Natural killer cell (primary cell): ENCODE measurements at places on chromosomes 2 and 18.
A peak's percentile ranks its signal among the peaks of the same experiment; 100 is the strongest.

- H3K4me1 ChIP-seq = peaks cover 22% of the 10 kb centered on the region
- peak overlapping the region; percentile 92 for H3K4me3 ChIP-seq
- no peaks in the 10 kb centered on the region for H3K27me3 ChIP-seq
- peak overlapping the region; percentile 90 for H3K27ac ChIP-seq
These were observed 104.2 kb downstream of the SPTBN1 start for GRCh38 chr2:54560146-54560881.

GRCh38 chr18:6639305-6639704 is 90.2 kb upstream of the ARHGAP28 start:
- H3K36me3 ChIP-seq = no peaks in the 10 kb centered on the region
- no peak overlapping the region for H3K27ac ChIP-seq
- H3K27me3 ChIP-seq = no peaks in the 10 kb centered on the region
- no peaks in the 10 kb centered on the region for H3K4me1 ChIP-seq
- H3K4me3 ChIP-seq = no peak overlapping the region

DNA sequence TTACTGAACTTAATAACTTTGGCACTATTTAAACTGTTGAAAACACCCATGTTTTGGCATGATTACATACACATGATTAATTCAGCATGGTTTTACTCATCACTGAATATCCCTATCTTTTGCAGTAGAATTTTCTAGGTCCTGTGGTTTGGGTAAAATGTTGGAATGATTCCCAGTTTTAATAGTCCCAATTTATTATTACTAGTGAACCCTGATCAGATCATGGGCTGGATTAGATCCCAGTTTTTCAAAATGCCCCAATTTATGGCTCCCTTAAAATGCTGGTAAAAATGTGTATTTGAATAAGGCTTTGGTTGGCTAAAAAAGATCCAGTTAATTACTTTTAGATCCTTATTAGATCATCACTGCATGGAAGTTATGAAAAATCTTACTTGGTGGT is 273.6 kb upstream of the NRP2 start:
- H3K27me3 ChIP-seq = no peaks in the 10 kb centered on the region
- DNase-seq = no peak
- no peak overlapping the region for H3K27ac ChIP-seq
- H3K4me1 ChIP-seq = no peaks in the 10 kb centered on the region
- H3K4me3 ChIP-seq = no peak overlapping the region

DNA sequence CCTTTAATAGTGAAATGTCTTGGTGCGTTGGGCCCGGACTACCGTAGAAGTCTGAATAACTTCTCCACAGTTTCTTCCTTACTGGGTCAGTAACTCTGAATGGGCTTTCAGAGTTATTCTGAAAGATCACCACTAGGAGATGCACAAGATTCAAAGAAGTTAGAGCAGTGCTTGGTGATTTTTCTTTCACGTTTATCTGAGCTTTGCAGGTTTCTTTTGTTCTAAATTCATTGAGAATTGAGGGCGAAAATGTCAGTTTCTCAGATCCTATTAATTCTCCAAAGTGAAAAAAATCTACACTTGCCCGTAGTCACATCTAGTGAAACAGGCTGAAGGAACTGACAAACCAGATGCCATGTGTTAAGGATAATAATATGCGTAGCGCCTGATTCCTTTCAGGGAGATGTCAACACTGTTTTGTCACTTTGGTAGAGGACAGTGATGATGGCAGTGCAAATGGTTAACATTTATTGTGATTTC is 70.1 kb downstream of the QPCT start:
- peak; percentile 73 for DNase-seq
- no peak overlapping the region for H3K27ac ChIP-seq
- H3K4me3 ChIP-seq = no peak overlapping the region
- no peaks in the 10 kb centered on the region for H3K36me3 ChIP-seq
- no peaks in the 10 kb centered on the region for H3K4me1 ChIP-seq

GRCh38 chr2:172811027-172811426 is 75.4 kb downstream of the RAPGEF4 start:
- H3K4me3 ChIP-seq = no peak overlapping the region
- H3K36me3 ChIP-seq = no peaks in the 10 kb centered on the region
- no peak overlapping the region for H3K27ac ChIP-seq
- no peaks in the 10 kb centered on the region for H3K27me3 ChIP-seq
- H3K4me1 ChIP-seq = no peaks in the 10 kb centered on the region
- DNase-seq = no peak

GRCh38 chr2:144548532-144549191 is 28.7 kb upstream of the ZEB2 start:
- no peak overlapping the region for H3K27ac ChIP-seq
- H3K36me3 ChIP-seq = no peaks in the 10 kb centered on the region
- no peak for DNase-seq
- peaks cover 4% of the 10 kb centered on the region for H3K4me1 ChIP-seq

DNA sequence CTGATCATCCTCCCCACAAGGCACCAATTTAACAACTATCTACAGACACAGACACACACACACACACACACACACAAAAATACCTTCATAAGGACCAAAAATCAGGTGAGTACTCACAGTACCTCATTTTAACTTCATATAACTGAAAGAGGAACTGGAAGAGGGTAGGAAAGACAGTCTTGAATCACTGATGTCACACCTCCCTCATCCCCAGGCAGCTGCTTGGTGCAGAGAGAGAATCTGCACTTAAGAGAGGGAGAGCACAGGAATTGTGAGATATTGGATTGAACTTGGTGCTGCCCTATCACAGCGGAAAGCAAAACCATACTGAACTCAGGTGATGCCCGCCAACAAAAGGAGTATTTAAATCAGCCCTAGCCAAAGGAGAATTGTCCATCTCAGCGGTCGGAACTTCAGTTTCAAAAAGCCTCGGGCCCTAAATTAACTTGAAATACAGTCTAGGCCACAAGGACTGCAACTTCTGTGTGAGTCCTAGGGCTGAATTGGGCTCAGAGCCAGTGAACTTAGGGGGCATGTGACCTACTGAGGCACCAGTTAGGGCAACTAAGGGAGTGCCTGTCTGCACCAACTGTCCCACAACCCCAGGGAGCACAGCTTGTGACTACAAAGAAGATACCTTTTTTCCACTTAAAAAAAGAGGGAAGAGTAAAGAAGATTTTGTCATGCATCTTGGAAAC is 211.1 kb downstream of the LRATD1 start:
- H3K4me3 ChIP-seq = no peak overlapping the region
- no peaks in the 10 kb centered on the region for H3K36me3 ChIP-seq
- no peak overlapping the region for H3K27ac ChIP-seq
- no peaks in the 10 kb centered on the region for H3K27me3 ChIP-seq
- DNase-seq = no peak

- H3K27ac ChIP-seq = no peak overlapping the region
- no peaks in the 10 kb centered on the region for H3K4me1 ChIP-seq
- DNase-seq = no peak
- H3K36me3 ChIP-seq = no peaks in the 10 kb centered on the region
These were observed 188.1 kb upstream of the ETAA1 start for GRCh38 chr2:67208887-67209500.

DNA sequence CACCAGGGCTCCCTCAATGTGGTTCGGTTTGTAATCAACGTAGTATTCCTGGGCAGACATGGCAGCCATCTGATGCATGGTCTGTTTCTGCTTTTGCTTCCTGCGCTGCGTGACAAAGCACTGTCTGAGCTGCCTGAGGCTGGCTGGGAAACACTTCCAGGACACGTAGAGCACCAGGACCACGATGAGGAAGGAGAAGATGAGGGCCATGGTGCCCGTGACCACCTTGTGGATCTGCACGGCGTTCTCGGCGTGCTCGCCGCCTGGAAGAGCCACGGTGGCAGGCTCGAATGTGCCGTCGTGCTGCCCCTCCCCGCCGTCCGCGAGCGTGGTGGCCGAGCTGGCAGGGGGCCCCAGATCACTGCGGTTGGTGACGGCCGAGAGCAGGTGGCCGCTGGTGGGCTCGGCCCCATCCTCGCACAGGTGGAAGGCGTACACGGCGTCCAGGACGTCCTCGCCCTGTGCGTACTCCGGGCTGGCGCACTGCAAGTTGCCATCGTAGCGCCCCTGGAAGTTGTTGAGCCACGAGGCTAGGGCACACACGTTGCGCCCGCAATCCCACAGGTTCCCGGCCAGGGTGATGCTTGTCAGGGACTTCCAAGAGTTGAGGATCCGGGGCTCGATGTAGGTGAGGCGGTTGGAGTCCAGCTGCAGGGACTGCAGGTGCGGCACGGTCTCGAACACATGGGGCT is 2.1 kb downstream of the LRRTM1 start:
- H3K4me1 ChIP-seq = no peaks in the 10 kb centered on the region
- H3K36me3 ChIP-seq = no peaks in the 10 kb centered on the region
- no peak overlapping the region for H3K27ac ChIP-seq
- no peak for DNase-seq
- no peak overlapping the region for H3K4me3 ChIP-seq

- no peak for DNase-seq
- no peaks in the 10 kb centered on the region for H3K4me1 ChIP-seq
- no peaks in the 10 kb centered on the region for H3K27me3 ChIP-seq
- no peak overlapping the region for H3K27ac ChIP-seq
- no peak overlapping the region for H3K4me3 ChIP-seq
These were observed 158.9 kb downstream of the BABAM2 start for GRCh38 chr2:28049416-28049815.

- H3K27ac ChIP-seq = no peak overlapping the region
- no peak overlapping the region for H3K4me3 ChIP-seq
- no peak for DNase-seq
- no peaks in the 10 kb centered on the region for H3K36me3 ChIP-seq
- no peaks in the 10 kb centered on the region for H3K27me3 ChIP-seq
- H3K4me1 ChIP-seq = no peaks in the 10 kb centered on the region
These were observed 100.3 kb upstream of the TFPI start for GRCh38 chr2:187654535-187654934.

- no peaks in the 10 kb centered on the region for H3K36me3 ChIP-seq
- DNase-seq = no peak
- H3K4me1 ChIP-seq = no peaks in the 10 kb centered on the region
- no peak overlapping the region for H3K27ac ChIP-seq
- H3K4me3 ChIP-seq = no peak overlapping the region
These were observed 64.6 kb downstream of the NAB1 start for GRCh38 chr2:190713471-190713870.

GRCh38 chr18:6561862-6562291 is 147.2 kb upstream of the L3MBTL4 start:
- H3K4me1 ChIP-seq = no peaks in the 10 kb centered on the region
- H3K36me3 ChIP-seq = no peaks in the 10 kb centered on the region
- H3K27me3 ChIP-seq = peaks cover 2% of the 10 kb centered on the region
- H3K4me3 ChIP-seq = no peak overlapping the region
- no peak for DNase-seq

- H3K27ac ChIP-seq = no peak overlapping the region
- H3K36me3 ChIP-seq = no peaks in the 10 kb centered on the region
- H3K27me3 ChIP-seq = no peaks in the 10 kb centered on the region
These were observed 39.5 kb downstream of the STON1 start for GRCh38 chr2:48569433-48569832.

DNA sequence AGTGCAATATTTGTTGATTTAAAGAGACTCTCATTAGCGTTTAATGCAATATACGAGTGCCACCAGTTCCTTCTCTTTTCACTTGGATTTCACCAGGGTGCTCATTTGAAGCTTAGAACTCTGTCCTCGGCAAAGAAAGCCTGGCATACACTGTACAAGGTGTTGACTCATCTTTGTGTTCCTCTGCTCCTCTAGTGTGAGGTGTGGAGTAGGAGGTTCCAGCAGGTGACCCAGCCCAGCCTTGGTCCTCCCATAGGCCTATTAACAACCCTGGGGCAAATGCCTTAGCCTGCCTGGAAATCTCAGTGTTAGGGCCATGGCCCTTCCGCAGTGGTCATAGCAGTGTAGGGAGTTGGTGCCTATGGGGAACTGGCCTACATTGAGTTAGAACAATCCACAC is 20.1 kb downstream of the BCL2L11 start:
- H3K4me3 ChIP-seq = no peak overlapping the region
- H3K36me3 ChIP-seq = peaks cover 5% of the 10 kb centered on the region
- H3K27me3 ChIP-seq = no peaks in the 10 kb centered on the region
- DNase-seq = no peak
- no peak overlapping the region for H3K27ac ChIP-seq

DNA sequence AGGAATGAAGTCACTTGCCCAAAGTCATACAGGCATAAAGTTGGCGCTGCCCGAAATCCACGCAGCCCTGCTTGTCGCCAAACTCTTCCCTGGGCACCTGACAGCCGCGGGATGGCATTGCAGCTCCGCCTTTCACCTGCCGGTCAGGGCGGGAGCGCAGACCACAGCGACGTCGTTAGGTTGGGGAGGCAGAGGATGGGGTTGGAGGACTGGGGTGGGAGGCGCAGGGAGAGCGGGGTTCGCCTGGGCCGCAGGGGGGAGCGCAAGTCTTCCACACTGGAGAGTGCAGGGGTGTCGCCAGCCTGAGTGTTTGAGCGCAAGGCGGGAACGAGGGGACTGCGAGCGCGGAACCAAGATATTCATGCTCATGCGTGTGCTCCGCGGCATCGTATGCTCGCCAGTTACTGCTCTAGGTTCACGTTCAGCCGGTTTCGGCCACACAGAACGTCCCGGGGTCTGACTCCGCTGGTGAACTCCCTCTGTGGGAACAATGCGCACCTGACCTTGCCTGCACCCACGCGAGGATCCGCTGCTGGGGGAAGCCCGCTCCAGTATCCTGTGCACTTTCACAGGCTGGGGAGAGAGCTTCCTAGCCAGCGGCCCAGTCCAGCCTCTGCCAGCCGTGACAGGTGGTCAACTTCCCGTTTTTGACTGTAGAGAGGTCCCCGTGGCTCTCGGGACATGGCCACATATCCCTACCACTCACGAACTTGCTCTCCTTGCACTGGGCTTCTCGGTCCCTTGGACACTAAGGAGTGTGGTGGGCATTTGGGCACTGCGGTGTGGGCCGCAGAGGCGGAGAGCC is 767 bp upstream of the NPPC start:
- peak; percentile 33 for DNase-seq
- no peak overlapping the region for H3K4me3 ChIP-seq
- H3K36me3 ChIP-seq = no peaks in the 10 kb centered on the region
- H3K4me1 ChIP-seq = peaks cover 20% of the 10 kb centered on the region

DNA sequence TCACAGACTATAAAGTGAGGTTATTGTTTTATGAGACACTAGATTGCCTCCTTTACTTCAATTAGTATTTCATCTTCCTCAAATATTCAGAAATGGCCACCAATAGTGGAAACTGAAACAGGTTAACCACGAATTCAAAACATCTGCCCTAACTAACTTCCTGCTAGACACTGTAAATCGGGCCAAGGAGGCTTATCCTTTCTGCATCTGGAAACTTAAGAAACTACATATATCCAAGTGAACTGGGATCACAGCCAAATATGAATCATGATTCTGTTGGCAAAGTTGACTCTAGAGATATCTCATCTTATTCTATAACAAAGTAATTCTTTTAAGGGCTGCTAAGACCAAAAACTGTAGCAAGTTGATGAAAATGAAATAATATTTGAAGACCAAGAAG is 136.6 kb upstream of the ZC3H15 start:
- H3K27me3 ChIP-seq = no peaks in the 10 kb centered on the region
- H3K27ac ChIP-seq = no peak overlapping the region
- DNase-seq = no peak
- H3K36me3 ChIP-seq = no peaks in the 10 kb centered on the region
